ENCODE measurements at places on chromosomes 7 and 10. TPM values are rescaled to one million over a fixed set of nuclear protein-coding genes. Genes with fewer than 3 reads are reported as not detected.

UNC5B gene
- 1.7 TPM for total RNA-seq

LRRD1 gene
- total RNA-seq: 0.10 TPM

OR6B1 gene
- not detected for total RNA-seq

ABCF2 gene
- total RNA-seq: 83.9 TPM

CALHM3 gene
- not detected for total RNA-seq

ZNF467 gene
- total RNA-seq: 2.4 TPM

GSTO2 gene
- 1.7 TPM for total RNA-seq

ARHGAP22 gene
- total RNA-seq: 68.7 TPM

A1CF gene
- not detected for total RNA-seq

SRPK2 gene
- 32.0 TPM for total RNA-seq

CACUL1 gene
- 36.2 TPM for total RNA-seq

CTAGE15 gene
- total RNA-seq: not detected

MGAM2 gene
- total RNA-seq: 0.05 TPM

STK32C gene
- total RNA-seq: 11.5 TPM

CRYGN gene
- total RNA-seq: not detected

HABP2 gene
- total RNA-seq: not detected

ANKRD2 gene
- not detected for total RNA-seq

PDE1C gene
- total RNA-seq: 0.53 TPM

MMD2 gene
- not detected for total RNA-seq

GIMAP2 gene
- total RNA-seq: 3.4 TPM

CPA4 gene
- total RNA-seq: 25.9 TPM

CDNF gene
- total RNA-seq: 0.77 TPM

ACTL6B gene
- not detected for total RNA-seq

PIK3CG gene
- 2.1 TPM for total RNA-seq

GBX1 gene
- not detected for total RNA-seq

TNS3 gene
- 38.2 TPM for total RNA-seq

EVX1 gene
- not detected for total RNA-seq

SEC61G gene
- total RNA-seq: 184 TPM

BLOC1S2 gene
- 70.4 TPM for total RNA-seq

CLCN1 gene
- not detected for total RNA-seq

RAMP3 gene
- total RNA-seq: not detected

UBN2 gene
- total RNA-seq: 1.4 TPM

STYXL1 gene
- total RNA-seq: 51.9 TPM

SPAM1 gene
- not detected for total RNA-seq

TMEM120A gene
- 16.9 TPM for total RNA-seq

UCN3 gene
- total RNA-seq: not detected

SNCG gene
- total RNA-seq: 3.9 TPM

TUBAL3 gene
- not detected for total RNA-seq

CDC14C gene
- not detected for total RNA-seq

ANKRD30A gene
- not detected for total RNA-seq

PTF1A gene
- not detected for total RNA-seq

STEAP4 gene
- total RNA-seq: not detected

LRIT1 gene
- not detected for total RNA-seq

ZNF503 gene
- total RNA-seq: 2.8 TPM

PDZD8 gene
- 16.7 TPM for total RNA-seq

OIT3 gene
- total RNA-seq: not detected

BTBD16 gene
- not detected for total RNA-seq

LMOD2 gene
- total RNA-seq: not detected

ACBD7 gene
- total RNA-seq: 0.27 TPM

SFTPA1 gene
- total RNA-seq: not detected

CNPY1 gene
- not detected for total RNA-seq

AZGP1 gene
- not detected for total RNA-seq

WNT8B gene
- total RNA-seq: not detected

CYP3A7 gene
- total RNA-seq: 0.32 TPM

SPDYE8 gene
- not detected for total RNA-seq

Data from HT1080 (cell line).